Right atrium auricular region (tissue), 2 donors: ENCODE measurements at places on chromosomes 4 and X. TPM values are rescaled to one million over a fixed set of nuclear protein-coding genes. Genes with fewer than 3 reads are reported as not detected.

DNA sequence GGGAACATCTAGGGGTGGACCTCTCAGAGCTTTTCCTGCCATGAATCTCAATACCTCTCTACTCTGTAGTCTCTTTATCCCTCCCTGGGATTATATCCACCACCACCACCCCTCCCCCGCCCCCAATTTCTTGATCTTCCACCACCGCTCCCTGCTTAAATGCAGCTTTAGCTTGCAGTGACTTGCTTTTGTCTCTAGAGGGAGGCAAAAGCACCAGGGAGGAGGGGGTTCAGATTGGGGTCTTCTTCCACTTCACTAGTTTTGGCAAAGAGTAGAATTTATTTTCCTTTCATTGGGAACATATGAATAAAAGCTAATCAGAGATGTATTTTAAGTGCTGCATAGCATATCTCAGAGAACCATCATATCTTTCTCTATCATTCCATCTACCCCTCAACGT, 5.5 kb downstream of the ARHGAP36 start:
- peaks cover 20% of the 10 kb centered on the region for H3K27me3 ChIP-seq
- H3K4me1 ChIP-seq: no peaks in the 10 kb centered on the region
- no peak for DNase-seq
- H3K4me3 ChIP-seq: no peak overlapping the region
- H3K27ac ChIP-seq: no peak overlapping the region

- no peak for DNase-seq
- no peaks in the 10 kb centered on the region for H3K4me1 ChIP-seq
- H3K4me3 ChIP-seq: peak overlapping the region; percentile 58
- H3K27me3 ChIP-seq: no peaks in the 10 kb centered on the region
These were observed 1.9 kb downstream of the NALF2 start for GRCh38 chrX:69505772-69506616.

DNA sequence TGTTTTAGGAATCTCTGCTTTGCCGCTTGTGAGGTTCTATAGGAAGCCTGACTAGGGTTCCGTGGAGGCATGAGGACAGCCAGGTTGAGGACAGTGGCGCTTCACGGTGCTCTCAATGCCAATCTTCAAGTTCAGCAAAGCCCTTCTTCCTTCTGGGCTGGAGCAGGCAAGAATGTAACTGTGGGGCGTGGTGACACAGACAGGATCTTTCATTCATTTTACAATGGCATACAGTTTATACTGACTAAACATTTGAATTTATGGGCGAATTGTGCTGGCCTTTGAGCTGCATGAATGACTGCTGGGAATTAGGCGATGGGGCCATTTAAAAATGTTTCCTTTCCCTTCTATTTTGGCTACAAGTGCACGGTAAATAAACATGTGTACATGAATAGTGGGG, 2.9 kb upstream of the NHS start:
- DNase-seq: no peak
- H3K4me3 ChIP-seq: no peak overlapping the region
- no peaks in the 10 kb centered on the region for H3K27me3 ChIP-seq
- no peaks in the 10 kb centered on the region for H3K36me3 ChIP-seq
- H3K4me1 ChIP-seq: no peaks in the 10 kb centered on the region

- H3K27me3 ChIP-seq: no peaks in the 10 kb centered on the region
- no peak overlapping the region for H3K27ac ChIP-seq
- no peak overlapping the region for H3K4me3 ChIP-seq
- no peaks in the 10 kb centered on the region for H3K4me1 ChIP-seq
- DNase-seq: no peak
These were observed 610.4 kb downstream of the BCOR start for GRCh38 chrX:39487166-39487968.

GRCh38 chr4:95439071-95439470, 109.7 kb downstream of the UNC5C start:
- no peak overlapping the region for H3K27ac ChIP-seq
- no peak overlapping the region for H3K4me3 ChIP-seq
- H3K27me3 ChIP-seq: no peaks in the 10 kb centered on the region

GRCh38 chr4:25367004-25367621, 9.9 kb upstream of the ANAPC4 start:
- H3K36me3 ChIP-seq: peaks cover 14% of the 10 kb centered on the region
- no peak overlapping the region for H3K27ac ChIP-seq
- H3K4me3 ChIP-seq: no peak overlapping the region
- no peaks in the 10 kb centered on the region for H3K27me3 ChIP-seq
- no peaks in the 10 kb centered on the region for H3K4me1 ChIP-seq
- no peak for DNase-seq

The PALLD gene
- 782 TPM for total RNA-seq

- peak overlapping the region; percentile 73 for H3K27ac ChIP-seq
- H3K27me3 ChIP-seq: no peaks in the 10 kb centered on the region
- H3K4me1 ChIP-seq: peaks cover 42% of the 10 kb centered on the region
- H3K4me3 ChIP-seq: no peak overlapping the region
- H3K36me3 ChIP-seq: no peaks in the 10 kb centered on the region
These were observed 56.6 kb upstream of the WDR1 start for GRCh38 chr4:10173037-10173753.

GRCh38 chr4:168587411-168588125, 90.7 kb downstream of the PALLD start:
- peaks cover 41% of the 10 kb centered on the region for H3K4me1 ChIP-seq
- no peak for DNase-seq
- H3K4me3 ChIP-seq: no peak overlapping the region

DNA sequence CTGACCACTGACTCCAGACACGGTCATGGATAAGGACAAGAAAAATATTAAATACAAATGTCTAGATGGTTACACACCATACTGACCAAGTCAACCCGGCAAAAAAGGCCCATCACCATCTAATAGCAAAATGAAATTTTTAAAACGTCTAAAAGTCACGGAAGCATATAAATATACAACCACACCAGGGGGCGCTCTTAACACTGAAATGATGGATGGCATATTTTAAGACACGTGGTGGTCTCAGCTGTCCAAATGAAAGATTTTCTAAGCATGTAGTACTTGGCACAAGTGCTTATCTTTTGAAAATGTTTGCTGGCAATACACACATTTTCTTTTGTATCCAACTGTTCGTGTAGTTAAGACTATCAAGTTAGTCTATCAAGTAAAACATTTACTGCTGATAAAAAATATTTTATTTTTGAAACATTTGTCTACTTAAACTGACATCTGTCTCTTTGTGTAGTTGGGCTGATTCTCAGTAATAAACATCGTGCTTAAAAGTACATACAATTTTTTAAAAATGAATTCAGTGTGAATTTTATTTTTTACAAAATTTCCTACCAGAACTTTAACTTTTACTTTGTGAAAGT, 64.6 kb downstream of the COX7B2 start:
- no peak overlapping the region for H3K27ac ChIP-seq
- no peaks in the 10 kb centered on the region for H3K27me3 ChIP-seq
- no peaks in the 10 kb centered on the region for H3K36me3 ChIP-seq
- H3K4me1 ChIP-seq: no peaks in the 10 kb centered on the region

DNA sequence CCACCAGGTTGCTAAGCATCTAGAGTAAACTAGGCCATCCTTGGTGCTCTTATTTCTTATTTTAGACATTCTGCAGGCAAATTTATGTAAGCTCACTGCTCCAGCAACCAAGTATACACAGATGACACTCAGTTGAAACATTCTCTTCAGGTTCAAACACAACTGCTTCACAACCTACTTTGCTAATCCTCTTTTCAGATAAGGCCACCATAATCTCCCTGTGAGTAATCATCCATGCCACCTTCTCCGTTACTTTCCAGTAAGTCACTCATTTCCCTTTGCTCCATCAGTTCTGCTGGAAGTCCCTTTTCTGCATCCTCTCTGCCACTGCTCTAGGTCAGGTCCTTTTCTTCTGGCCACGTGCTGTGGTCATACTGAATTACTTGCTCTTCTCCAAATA, 120.2 kb upstream of the WDFY3 start:
- no peaks in the 10 kb centered on the region for H3K27me3 ChIP-seq
- H3K36me3 ChIP-seq: no peaks in the 10 kb centered on the region
- DNase-seq: no peak
- no peaks in the 10 kb centered on the region for H3K4me1 ChIP-seq

DNA sequence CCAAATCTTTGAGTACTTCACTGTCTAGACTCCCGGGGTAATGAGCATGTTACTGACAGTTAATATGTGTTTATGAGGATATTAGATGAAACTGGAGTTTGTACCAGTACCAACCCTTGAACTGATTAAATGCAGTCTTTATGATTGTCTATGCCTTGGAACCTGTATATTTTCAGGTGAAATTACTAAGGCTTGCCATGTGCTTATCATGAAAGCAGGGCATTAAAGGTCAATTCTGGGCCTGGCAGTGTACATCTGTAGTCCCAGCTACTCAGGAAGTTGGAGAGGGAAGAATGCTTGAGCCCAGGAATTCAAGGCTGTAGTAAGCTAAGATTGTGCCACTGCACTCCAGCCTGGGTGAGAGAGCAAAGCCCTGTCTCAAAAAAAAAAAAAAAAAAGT, 27.6 kb downstream of the PHEX start:
- no peak overlapping the region for H3K27ac ChIP-seq
- no peaks in the 10 kb centered on the region for H3K4me1 ChIP-seq
- no peaks in the 10 kb centered on the region for H3K36me3 ChIP-seq
- DNase-seq: no peak
- H3K27me3 ChIP-seq: no peaks in the 10 kb centered on the region
- no peak overlapping the region for H3K4me3 ChIP-seq

The FAM47E gene
- total RNA-seq: 2.2 TPM

- H3K36me3 ChIP-seq: no peaks in the 10 kb centered on the region
- H3K4me3 ChIP-seq: no peak overlapping the region
- DNase-seq: no peak
- no peak overlapping the region for H3K27ac ChIP-seq
These were observed 30.4 kb upstream of the WDR44 start for GRCh38 chrX:118315529-118315928.

The SNCA gene
- total RNA-seq: 23.3 TPM

- no peak overlapping the region for H3K27ac ChIP-seq
- H3K4me1 ChIP-seq: no peaks in the 10 kb centered on the region
- DNase-seq: no peak
- H3K36me3 ChIP-seq: no peaks in the 10 kb centered on the region
These were observed 15.6 kb upstream of the ART3 start for GRCh38 chr4:76058888-76059426.

GRCh38 chr4:43835869-43836268, 612.7 kb downstream of the KCTD8 start:
- DNase-seq: no peak
- no peaks in the 10 kb centered on the region for H3K36me3 ChIP-seq
- no peaks in the 10 kb centered on the region for H3K27me3 ChIP-seq
- H3K4me3 ChIP-seq: no peak overlapping the region
- H3K27ac ChIP-seq: no peak overlapping the region
- no peaks in the 10 kb centered on the region for H3K4me1 ChIP-seq

- H3K4me1 ChIP-seq: no peaks in the 10 kb centered on the region
- no peak overlapping the region for H3K4me3 ChIP-seq
- no peak for DNase-seq
- no peaks in the 10 kb centered on the region for H3K36me3 ChIP-seq
- no peaks in the 10 kb centered on the region for H3K27me3 ChIP-seq
These were observed 69.2 kb upstream of the PNPLA4 start for GRCh38 chrX:7996414-7996813.

DNA sequence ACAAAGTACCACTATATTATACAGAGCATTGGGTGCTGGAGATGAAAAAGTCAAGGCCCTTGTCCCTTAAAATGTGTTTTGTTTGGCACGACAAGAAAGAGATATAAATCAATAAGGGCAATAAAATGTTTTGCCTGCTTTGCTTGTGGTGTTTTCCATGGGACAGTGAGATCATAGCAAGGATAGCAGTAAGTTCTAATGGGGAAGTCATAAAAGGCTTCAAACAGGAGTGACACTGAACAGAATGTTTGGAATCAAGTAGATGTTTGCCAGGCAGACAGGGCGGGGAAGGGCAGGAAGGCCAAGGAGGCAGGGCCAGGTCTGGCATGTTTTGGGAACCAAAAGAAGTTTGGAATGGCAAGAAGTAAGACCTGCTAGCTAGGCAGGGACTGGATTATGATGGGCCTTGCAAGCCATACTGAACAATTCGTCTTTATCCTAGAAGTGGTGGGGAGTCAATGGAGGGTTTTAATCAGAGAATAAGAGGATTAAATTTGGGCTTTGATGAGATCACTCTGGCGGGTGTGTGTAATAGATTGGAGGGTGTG, 16.4 kb downstream of the FGF2 start:
- no peak overlapping the region for H3K4me3 ChIP-seq
- H3K36me3 ChIP-seq: no peaks in the 10 kb centered on the region
- no peak overlapping the region for H3K27ac ChIP-seq
- H3K27me3 ChIP-seq: no peaks in the 10 kb centered on the region
- H3K4me1 ChIP-seq: no peaks in the 10 kb centered on the region

The SCML2 gene
- 1.1 TPM for total RNA-seq

- no peaks in the 10 kb centered on the region for H3K36me3 ChIP-seq
- no peaks in the 10 kb centered on the region for H3K27me3 ChIP-seq
- no peak for DNase-seq
- H3K27ac ChIP-seq: no peak overlapping the region
- H3K4me1 ChIP-seq: no peaks in the 10 kb centered on the region
These were observed 207.8 kb upstream of the KIT start for GRCh38 chr4:54449999-54450398.

DNA sequence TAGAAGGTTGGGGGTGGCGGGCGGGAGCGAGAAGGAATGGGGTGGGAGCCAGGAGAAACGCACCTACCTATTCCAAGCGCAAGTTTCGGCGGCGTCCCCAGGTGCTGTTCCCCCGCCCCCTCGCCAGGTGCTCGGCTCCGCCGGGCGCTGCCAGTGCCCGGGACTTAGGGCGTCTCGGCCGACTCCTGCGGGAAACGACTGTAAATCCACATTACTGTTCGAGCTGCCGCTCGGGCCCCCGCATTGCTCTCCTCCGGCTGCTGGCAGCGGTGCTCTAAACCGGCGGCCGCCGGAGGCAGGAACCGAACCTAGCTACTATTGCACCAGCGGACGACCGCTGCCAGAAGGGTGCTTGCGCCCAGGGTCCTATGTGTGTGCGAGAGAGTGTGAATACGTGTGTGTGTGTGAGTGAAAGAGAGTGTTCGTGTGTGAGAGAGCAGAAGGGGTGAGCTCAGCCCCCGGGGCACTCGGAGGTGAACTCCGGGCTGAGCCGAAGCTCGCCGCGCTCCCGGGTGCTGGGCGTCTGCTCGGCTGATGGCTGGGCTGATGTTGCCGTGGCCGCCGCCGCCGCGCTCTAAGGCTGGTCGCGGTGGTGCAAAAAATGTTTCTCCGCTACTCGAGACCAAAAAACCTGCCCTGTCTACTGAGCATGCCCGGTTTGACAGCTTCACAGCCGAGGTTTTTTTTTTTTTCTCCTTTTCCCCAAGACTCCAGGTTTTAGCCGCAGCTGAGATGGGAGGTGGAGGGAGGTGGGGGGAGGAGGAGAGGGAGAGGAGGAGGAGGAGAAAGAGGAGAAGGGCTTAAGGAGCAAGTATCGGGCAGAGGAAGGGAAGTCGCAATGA, 115.7 kb upstream of the TEX13C start:
- no peaks in the 10 kb centered on the region for H3K36me3 ChIP-seq
- H3K4me3 ChIP-seq: peak overlapping the region; percentile 44
- peaks cover 5% of the 10 kb centered on the region for H3K4me1 ChIP-seq
- peak overlapping the region; percentile 31 for H3K27ac ChIP-seq

- H3K4me1 ChIP-seq: no peaks in the 10 kb centered on the region
- H3K27me3 ChIP-seq: no peaks in the 10 kb centered on the region
- no peak overlapping the region for H3K27ac ChIP-seq
- no peak for DNase-seq
These were observed 87.5 kb downstream of the LRRC66 start for GRCh38 chr4:51932684-51933083.

The PGM2 gene
- 10.7 TPM for total RNA-seq

The POU4F2 gene
- not detected for total RNA-seq

The IRS4 gene
- total RNA-seq: not detected

The DUSP21 gene
- not detected for total RNA-seq

GRCh38 chr4:98260047-98260578, 1.1 kb upstream of the RAP1GDS1 start:
- H3K4me3 ChIP-seq: peak overlapping the region; percentile 89
- H3K36me3 ChIP-seq: no peaks in the 10 kb centered on the region
- H3K4me1 ChIP-seq: peaks cover 17% of the 10 kb centered on the region
- H3K27me3 ChIP-seq: no peaks in the 10 kb centered on the region
- DNase-seq: no peak
